ENCODE measurements at places on chromosomes 2 and 18.

GRCh38 chr18:23283916-23284430 lies 148.7 kb downstream of the CABLES1 start:
- peak; percentile 87 for DNase-seq

- DNase-seq, result no peak
These were observed 27.8 kb downstream of the CHN1 start for GRCh38 chr2:174977364-174977763.

- no peak for DNase-seq
These were observed 119.4 kb upstream of the PIEZO2 start for GRCh38 chr18:11268741-11269233.

DNA sequence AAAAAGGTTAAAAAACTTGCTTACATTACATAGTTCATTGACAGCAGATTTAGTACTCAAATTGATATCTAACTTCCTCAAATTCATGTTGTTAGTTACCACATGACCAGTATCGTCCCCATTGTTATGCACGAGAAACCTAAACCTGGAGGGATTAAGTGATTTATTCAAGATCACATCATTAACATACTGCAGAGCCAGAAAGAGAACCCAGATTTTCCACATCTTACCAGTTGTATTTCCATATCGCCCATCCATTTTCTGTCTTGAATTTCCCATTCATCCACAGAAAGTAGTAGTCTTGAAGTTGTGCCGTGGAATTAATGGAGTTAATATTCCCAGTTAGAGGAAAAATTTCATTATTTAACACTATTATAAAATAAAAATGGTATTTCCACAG lies 512.0 kb downstream of the METTL4 start:
- no peak for DNase-seq

GRCh38 chr2:11903085-11903606 lies 156.7 kb downstream of the LPIN1 start:
- DNase-seq, result no peak

DNA sequence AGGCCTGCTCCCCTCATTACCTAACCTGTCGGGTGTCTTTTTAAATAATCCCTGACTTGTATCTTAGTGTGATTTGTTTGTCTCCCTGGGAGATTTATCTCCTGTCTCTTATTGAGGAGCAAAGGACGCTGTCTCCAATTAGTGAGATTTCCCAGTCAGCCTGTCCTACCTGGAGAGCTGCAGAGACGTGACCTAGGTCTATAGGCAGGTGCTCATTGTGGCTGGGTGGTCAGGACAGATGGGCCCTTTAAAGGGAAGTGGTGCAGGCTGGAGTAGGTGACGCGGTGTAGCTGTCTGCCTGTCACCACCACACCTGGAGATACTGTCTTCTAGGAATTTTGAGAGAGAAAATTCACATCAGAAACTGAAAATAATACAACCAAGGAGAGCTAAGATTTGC lies 28.0 kb downstream of the PLB1 start:
- DNase-seq, result no peak

GRCh38 chr2:69453475-69454129 lies 16.4 kb upstream of the NFU1 start:
- no peak for DNase-seq

DNA sequence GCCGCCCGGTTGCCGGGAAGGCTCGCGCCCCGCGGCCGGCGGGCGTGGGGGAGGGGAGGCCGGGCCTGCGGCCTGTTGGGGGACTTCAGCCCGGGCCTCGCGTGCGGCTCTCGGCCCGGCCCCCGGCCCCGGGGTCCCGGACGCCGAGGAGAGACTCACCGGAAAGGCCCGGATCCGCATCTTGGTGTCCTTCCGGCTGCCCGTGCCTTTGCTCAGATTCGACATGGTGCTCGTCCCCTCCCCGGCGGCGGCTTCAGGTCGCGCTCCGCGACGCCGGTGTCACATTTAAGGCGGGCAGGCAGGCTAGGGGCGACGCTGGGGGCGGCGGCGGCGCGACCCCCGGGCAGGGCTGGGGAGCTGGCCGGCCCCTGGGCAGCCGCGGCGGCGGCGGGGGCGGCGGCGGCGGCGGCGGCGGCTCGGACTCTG lies 365 bp downstream of the CUL3 start:
- DNase-seq, result peak; percentile 27

- no peak for DNase-seq
These were observed 7.7 kb upstream of the YWHAQ start for GRCh38 chr2:9638532-9638931.

- DNase-seq, result no peak
These were observed 234.5 kb downstream of the METTL4 start for GRCh38 chr18:2336690-2337392.

DNA sequence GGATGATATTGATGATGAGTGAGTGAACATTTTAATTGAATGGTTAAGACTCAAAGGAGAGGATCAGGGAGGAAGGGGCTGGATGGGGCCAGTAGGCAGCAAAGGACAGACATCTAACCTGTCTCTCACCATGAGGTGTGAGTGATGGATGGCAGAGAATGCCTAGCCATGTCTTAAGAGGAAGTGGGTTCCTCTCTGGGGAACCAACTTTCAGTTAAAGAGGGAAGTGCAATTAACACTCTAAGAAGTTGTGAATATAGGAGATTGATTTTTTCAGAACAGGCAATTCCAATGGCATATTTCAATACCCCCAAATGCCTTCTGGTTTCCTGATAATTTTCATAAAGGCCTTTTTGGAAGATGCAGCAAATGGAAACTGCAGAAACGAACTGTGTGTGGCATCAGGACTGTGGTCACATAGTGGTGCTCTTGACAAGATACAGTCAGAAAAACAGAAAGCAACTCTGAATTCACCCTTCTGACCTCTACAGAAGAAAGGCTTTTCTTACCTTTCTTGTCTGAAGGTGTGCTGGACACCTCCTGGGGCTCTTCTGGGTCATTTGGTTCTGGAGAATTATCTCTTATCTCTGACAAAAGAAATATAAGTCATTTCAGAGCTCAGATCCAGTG lies 10.2 kb downstream of the SP110 start:
- no peak for DNase-seq

DNA sequence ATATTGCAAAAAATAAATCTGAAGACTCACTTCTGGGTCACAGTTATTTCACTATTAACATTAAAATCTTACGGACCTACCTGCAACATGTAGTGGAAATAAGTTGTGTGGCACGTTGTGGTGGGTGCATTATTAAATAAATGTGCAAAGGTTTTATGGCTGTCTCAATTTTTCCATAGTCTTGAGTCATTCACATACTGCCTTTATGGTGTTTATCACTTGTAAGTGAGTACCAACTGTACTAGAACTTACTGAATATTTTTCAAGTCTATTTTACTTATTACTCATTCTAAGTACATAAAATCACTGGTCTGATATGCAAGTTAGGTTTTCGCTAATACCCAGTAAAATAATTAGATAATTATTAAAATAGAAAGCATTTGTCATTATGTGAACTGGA lies 47.6 kb upstream of the SLC30A6 start:
- DNase-seq, result no peak

DNA sequence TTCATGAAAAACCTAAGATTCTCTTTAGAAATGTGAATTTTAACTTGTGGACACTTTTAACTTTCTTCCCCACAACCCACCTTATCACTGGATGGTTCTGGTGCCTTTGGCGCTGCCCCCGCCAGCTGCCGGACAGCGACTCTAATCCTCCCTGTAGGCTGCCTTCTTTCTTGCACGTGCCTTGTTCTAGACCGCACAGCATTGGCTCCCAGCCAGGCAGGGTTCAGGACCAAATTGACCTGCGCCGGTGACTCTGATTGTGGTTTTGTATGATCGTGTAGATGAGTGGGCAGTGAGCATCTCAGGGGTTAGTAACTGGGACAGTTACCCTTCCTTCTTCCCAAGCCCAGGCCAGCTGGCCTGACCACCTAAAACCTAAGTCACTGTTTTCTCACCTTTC lies 106.8 kb downstream of the ASAP2 start:
- DNase-seq, result no peak

GRCh38 chr2:3651691-3652648 lies 6.0 kb upstream of the ALLC start:
- peak; percentile 44 for DNase-seq

GRCh38 chr2:201904538-201905420 lies 98.4 kb downstream of the CDK15 start:
- DNase-seq, result peak; percentile 56

GRCh38 chr2:207103132-207103531 lies 62.6 kb downstream of the KLF7 start:
- DNase-seq, result no peak

DNA sequence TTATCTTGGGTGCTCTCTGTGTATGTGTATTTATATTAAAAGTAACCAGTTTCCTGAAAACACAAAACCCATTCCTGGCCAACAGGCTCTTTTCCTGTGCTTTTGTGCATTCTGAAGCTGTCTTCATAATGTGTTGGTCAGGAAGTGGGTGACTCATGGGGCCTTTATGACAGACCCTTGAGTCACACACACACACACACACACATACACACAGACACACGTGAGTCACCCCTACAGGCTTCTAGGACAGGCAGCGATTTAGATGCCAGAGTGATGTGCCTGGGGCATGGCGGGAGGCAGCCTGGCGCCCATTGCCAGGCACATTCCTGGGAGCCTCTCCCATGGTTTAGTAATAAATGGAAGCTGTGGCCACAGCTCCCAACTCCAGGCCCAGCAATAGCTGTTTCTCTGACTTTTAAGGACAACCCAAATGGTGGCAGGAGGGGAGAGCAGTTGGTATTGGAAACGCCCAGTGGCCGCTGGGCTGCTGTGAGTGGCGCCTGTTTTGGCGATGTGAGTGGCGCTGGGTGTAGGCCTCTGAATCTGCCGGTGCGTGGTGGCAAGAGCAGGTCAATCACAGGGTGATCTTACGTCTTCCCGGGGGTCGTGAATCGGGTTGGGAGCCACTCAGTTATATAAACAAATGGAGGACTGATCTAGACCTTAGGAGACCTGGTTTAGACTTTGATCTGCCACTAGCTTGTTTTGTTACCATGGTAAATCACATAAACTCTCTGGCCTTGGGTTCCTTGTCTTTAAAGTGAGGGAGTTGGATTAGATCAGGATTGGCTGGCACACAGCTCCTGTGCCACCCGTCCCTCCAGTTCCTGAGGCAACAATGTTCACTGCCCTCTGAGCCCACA lies 150.7 kb upstream of the DLX2 start:
- no peak for DNase-seq

DNA sequence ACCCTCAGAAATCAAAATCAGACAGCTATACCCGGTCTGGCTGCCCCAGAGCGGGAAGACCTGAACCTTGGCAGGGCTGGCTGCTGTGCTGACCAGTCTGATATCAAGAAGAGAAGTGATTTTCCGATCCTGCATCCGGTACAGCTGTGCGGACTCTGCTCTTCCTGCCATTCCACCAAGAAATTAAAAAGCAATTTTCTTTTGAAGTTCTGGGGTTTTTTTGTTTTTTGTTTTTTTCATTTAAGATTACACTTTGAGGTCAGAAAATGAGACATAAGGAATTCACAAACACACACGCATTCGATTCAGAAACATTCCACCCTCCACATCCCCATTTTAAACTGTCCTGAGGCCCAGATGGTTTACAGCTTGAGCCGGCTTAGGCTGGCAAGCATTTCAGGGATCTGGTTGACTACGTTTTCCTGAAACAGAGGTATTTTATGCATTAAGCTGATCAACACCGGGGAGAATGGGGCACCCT lies 156.5 kb downstream of the COL6A3 start:
- DNase-seq, result no peak

DNA sequence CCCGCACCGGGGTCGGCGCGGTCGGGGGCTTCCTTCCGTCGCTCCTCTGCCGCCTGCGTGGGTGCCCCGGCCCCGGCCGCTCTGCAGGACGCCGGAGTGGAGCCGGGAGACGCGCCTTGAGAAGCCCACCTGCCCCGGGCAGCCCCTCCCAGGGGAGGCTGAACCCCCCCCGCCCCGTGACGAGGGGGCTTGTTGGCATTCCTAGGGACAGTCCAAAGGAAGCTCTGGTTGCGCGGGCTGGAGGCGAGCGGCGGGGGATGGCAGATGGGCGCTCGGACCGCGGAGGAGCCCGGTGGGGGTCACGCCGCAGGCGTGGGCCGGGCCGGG lies 133.5 kb upstream of the MGAT5 start:
- DNase-seq, result no peak

- DNase-seq, result no peak
These were observed 81.3 kb downstream of the PTRHD1 start for GRCh38 chr2:24711865-24712264.

GRCh38 chr2:165425556-165425955 lies 43.9 kb upstream of the CSRNP3 start:
- no peak for DNase-seq

DNA sequence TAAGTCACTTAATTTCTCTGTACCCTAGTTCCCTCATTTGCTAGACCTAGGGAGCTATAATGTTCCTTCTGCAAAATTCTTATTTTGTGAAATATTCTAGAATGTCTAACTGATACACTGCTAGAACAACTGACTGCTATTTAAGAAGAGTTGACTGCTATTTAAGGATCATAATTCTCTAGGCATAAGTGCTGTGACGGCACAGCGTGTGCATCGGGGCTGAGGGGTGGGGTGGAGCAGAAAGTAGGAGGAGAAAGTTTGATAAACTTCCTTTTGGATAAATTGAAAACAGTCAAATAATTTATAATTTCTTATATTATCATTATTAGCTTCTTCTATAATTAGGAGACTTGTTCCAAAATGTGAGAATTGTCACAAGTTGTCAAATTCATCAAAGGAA lies 10.4 kb upstream of the ACTR3 start:
- no peak for DNase-seq

DNA sequence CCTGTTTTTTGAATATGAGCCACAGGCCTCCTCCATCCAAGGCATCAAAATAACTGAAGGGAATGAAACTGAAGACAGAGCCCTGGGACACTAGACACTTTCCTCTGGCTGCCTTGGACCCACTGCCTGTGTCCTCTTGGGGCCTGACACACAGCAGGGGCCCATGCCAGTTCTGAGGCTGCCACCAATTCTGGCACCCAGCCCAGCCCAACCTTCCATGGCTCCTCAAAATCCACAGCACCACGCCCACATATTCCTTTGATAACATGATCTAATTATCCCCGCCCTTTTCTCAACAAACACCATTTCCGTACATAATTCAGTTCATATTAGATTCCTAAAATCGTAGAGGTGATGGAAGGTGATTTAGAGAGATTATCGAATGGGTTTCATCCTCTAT lies 64.2 kb downstream of the EMX1 start:
- no peak for DNase-seq

GRCh38 chr18:75200071-75200470 lies 8.9 kb downstream of the PTGR3 start:
- no peak for DNase-seq

- DNase-seq, result no peak
These were observed 86.8 kb upstream of the TFPI start for GRCh38 chr2:187640926-187641510.

DNA sequence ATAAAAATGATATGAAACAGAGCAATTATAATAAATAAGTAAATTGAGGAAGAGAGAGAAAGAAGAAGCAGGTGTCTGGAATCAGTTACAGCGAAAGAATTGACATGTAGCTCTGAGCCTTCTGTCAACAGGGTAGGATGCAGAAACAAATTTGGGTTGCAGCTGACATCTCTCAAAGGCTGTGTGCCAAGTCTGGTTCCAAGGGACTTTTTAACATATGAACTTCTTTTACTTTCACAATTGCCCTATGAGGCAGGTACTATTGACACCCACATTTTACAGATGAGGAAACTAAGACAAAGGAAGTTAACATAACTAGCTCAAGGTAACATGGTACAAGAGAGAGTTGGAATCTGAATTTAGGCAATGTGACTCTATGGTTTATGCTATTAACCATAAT lies 260.0 kb downstream of the ASXL3 start:
- no peak for DNase-seq
